ENCODE measurements at places on chromosomes 3 and 15. TPM values are rescaled to one million over a fixed set of nuclear protein-coding genes. Genes with fewer than 3 reads are reported as not detected.

DNA sequence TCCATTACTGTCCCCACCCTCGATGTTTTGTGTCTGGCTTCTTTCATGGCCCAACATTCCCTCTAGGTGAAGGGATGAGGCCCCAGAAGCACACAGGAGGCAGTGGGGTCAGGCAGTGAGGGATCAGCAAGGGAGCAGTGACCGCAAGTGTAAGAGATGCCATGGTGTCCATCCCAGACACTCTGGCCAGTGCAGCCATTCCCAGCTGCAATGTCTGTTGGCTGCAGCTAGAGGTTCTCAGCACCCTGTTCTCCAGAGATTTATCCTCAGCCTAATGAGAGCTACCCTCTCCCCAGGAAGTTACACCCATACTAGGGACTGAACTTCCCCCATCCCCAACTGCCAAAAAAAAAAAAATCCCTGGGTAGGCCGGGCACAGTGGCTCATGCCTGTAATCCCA, 40.2 kb downstream of the TRANK1 start:
- DNase-seq: no peak

- DNase-seq: no peak
These were observed 117.1 kb downstream of the THSD4 start for GRCh38 chr15:71232411-71232810.

- DNase-seq: no peak
These were observed 53.0 kb upstream of the CORO2B start for GRCh38 chr15:68525815-68526214.

DNA sequence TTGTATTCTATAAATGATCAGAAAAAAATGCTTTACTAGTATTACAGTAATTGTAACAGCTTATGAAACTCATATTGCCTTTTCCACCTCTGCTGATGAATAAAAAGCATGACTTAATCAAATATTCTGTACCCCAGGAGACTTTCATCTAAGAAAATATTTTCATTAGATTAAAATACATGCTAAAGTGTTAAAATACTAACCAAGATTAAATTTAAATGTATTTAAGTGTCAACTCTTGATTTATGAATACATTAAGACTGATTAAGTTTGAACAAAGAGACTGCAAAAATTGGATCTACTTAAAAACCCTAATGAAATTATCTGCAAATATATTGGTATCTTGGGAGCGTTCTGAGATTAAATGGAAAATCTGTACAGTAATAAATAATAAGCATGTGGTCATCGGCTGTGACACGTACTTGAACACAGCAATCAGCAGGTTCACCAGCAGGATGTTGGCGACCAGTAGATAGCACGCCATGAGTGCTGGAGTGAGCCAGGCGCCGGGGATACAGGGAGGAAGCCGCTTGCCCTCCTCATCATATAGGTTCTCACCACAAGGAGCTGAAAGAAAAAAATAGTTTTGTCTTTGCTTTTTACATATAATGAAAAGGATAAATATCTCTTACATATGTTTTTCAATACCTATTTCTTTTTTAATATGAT, 36.6 kb upstream of the MTMR10 start:
- DNase-seq: no peak

DNA sequence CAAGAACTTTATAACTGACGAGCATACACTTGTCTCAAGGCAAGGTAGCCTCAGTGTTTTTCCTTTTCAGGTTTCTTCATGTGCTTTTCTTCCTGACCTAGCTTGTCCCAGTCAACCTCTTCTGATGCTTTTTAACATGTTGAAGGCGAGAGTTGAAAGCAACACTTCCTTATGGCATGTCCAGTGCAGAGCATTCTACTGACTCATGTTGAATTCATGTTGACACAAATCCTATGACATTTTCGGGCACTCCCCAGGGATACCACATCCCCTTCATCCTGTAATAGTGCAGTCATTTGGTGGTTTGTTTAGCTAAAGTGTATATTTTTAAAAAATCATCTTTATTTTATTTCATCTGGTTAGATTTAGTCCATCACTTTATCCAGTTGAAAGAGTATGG, 75.9 kb upstream of the CBLB start:
- DNase-seq: no peak

DNA sequence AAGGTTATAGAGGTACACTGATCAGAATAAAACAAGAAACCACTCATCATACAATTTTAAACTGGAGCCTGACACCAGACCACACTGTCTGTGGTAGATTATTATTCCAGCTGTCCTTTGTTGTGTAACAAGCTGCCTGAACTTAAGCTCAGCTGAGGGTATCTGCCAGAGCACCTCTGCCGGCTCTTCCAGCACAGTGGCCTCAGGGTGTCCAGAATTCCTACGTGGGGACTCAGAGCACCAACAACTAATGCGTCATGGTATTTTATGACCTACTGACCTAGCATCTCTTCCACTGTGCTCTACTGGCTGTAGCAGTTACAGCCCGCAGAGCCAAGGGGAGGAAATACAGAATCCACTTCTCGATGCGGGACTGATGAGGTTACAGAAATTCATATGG, 15.6 kb upstream of the RAF1 start:
- no peak for DNase-seq

GRCh38 chr3:129485721-129486663, 42.4 kb upstream of the RHO start:
- DNase-seq: no peak

- DNase-seq: no peak
These were observed 118.5 kb upstream of the SLC25A36 start for GRCh38 chr3:140823106-140823505.

DNA sequence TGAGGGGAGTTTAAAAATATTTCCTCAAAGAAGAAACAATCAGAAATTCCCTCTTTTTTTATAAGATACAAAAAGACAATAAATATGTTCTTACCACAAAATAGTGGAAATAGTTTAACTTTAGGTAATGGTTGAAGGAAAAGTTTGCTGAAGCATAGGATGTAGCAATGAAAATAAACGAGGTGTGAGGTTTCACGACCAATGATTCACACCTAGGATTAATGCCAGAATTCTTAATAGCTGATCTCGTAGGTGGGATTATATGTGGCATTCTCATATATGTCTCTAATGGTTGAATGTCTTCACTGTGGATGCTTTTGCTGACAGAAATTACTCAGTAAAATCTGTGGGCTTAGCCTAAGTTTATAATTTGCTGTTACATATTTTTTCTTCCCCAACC, 467.7 kb downstream of the FGF12 start:
- DNase-seq: no peak

- DNase-seq: no peak
These were observed 12.5 kb downstream of the RAB27A start for GRCh38 chr15:55277116-55277564.

GRCh38 chr3:175005881-175006280, 146.7 kb downstream of the NAALADL2 start:
- no peak for DNase-seq

- no peak for DNase-seq
These were observed 199.4 kb upstream of the TTC14 start for GRCh38 chr3:180402471-180403073.

Gene CFAP92
- 0.15 TPM for total RNA-seq

Gene NOX5
- not detected for total RNA-seq

Gene TGM5
- not detected for total RNA-seq

Gene GREM1
- total RNA-seq: not detected
